HFFc6 (cell line): ENCODE measurements at places on chromosomes 5 and 9.
A peak's percentile ranks its signal among the peaks of the same experiment; 100 is the strongest.

- no peak for DNase-seq
These were observed 205.0 kb upstream of the IER5L start for GRCh38 chr9:129383019-129383560.

GRCh38 chr5:135457424-135458071, 5.4 kb upstream of the TIFAB start:
- DNase-seq: no peak

DNA sequence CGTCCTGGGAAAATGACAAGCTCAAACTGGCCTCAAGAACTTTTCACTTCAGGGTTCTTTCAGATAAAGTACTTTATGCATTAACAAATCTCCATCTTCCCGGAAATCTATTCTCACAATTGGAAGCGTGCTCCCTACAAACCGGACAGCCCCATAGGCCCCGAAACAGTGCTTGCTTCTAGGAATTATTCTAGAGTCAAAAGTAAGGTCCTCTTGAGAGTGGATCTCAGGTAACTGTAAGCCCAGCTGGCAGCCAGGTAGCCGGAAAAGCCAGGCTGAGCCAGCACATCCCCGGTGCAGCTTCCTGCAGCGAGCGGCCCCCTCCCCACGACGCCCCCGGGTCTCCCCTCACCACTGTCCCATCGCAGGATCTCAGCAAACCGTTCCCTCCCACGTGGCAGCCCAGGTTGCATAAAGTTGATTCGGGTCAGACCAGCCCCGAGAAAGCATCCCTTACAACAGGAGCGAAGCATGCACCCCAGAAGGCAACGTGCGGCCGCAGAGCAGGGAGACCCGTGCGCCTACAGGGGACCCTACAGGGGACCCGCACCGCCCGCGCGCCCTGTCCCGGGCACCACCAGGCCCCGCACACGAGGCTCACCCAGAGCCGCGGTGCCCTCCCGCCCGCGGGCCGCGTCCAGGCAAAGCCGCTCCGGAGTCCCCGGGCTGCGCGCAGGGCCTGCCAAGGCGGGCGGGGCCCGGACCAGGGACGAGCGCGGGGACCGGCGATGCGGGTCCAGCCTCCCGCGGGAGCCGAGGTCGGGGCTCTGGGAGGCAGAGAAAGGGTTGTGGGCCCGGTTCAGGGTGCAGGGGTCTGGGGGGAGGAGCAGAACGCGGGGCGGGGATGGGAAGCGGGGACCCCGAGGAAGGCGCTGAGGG, 920 bp downstream of the LPCAT1 start:
- DNase-seq: no peak

- DNase-seq: peak; percentile 28
These were observed 154.7 kb upstream of the ANKH start for GRCh38 chr5:15026011-15026893.

GRCh38 chr9:35942286-35942685, 15.7 kb downstream of the OR2S2 start:
- DNase-seq: no peak

DNA sequence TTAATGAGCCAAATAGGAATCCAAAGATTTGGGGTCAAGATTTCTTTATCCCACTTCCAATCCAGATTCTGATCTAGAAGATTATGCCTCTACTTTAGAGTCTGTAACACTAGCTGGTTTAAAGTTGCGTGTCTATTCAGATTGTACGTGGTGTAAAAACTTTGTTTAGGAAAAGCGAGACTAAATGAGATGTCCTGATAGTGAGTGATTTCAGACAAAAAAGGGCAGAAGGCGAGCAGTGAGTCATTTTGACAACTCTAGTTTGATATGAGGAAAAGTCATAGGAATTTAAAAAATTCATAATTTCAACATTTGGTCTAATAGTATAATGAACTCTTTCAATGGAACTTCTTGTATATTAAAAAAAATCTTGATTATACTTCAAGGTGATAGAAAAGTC, 119.6 kb upstream of the KLF9 start:
- peak; percentile 45 for DNase-seq

GRCh38 chr9:76610011-76610352, 151.0 kb downstream of the GCNT1 start:
- no peak for DNase-seq

- DNase-seq: peak; percentile 43
These were observed 20.9 kb downstream of the ENG start for GRCh38 chr9:127833555-127833954.

DNA sequence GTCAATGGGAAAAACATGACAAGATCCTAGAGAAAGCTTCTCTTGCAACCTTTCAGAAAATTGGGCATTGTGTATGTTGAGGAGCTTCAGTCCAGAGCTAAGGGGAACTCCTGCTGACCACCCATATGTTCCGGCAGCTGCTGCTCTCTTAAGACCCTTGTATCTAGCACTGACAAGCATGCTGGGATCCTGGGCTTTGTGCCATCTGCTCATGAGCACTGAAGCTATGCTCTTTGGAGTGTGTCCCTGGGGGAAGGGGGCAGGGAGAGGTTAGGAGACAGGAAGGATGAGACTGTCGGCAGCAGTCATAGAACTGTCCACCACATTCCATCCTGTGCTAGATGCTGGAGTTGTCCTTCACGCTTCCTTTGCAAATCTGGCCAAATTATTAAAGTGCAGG, 109.3 kb downstream of the JAKMIP2 start:
- no peak for DNase-seq

DNA sequence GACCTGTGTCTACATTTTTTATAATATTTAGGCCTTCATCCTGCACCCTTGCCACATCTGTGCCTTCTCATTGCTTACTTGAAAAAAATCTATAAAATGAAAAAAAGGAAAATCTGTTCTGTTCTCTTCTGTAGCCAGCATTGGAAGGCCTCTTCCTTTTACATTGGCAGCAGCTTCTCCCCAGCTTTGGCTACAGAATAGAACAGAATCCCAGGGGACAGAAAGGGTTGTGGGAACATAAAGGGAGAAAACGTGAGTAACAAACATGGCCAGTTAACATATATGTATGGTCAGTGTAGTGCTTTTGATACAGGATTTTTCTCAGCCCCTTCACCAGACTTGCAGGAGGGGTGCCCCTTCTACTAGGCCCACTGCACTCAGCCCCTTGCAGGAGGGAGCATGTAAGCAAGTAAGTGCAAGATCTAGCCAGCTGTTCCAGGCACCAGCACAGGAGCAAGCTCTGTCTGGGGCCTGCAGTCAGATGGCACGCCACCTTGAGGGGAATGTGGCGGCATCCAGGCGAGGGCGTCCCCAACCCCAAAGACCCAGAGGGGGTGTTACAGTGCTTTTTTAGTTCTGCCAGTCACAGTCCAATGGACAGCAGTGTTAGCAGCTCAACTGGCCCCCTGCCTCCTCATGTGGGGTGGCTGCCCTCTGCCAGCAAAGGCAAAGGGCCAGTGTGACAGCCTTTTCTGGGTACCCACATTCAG, 330.5 kb upstream of the ZNF462 start:
- DNase-seq: no peak
